ENCODE measurements at places on chromosomes 2 and 18.
A peak's percentile ranks its signal among the peaks of the same experiment; 100 is the strongest.

GRCh38 chr2:66521291-66521922, 86.5 kb downstream of the MEIS1 start:
- DNase-seq: no peak

- DNase-seq: no peak
Measured at GRCh38 chr18:53947092-53947640, 277.3 kb downstream of the MBD2 start.

DNA sequence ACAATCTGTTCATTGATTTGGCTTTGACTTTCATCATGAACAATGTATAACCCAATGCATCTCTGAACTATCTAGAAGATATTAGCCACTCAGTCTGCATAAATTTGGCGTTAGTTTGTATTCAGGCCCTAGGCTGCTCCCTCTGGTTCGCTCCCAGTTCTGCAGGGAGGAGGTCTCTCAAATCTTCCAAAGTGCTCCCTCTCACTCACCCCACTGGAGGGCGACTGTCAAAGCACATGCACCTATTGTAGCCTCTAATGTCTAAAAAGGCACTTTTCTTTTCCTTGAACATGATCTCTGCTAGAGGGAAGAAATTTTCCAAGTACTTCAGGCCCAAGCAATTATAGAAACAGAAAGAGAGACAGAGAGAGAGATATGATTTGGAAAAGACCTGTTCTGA, 291.5 kb downstream of the TDRD15 start:
- DNase-seq: no peak

- no peak for DNase-seq
Measured at GRCh38 chr18:66722671-66723070, 118.8 kb upstream of the CDH19 start.

- DNase-seq: no peak
Measured at GRCh38 chr18:50171406-50171805, 23.5 kb downstream of the MYO5B start.

DNA sequence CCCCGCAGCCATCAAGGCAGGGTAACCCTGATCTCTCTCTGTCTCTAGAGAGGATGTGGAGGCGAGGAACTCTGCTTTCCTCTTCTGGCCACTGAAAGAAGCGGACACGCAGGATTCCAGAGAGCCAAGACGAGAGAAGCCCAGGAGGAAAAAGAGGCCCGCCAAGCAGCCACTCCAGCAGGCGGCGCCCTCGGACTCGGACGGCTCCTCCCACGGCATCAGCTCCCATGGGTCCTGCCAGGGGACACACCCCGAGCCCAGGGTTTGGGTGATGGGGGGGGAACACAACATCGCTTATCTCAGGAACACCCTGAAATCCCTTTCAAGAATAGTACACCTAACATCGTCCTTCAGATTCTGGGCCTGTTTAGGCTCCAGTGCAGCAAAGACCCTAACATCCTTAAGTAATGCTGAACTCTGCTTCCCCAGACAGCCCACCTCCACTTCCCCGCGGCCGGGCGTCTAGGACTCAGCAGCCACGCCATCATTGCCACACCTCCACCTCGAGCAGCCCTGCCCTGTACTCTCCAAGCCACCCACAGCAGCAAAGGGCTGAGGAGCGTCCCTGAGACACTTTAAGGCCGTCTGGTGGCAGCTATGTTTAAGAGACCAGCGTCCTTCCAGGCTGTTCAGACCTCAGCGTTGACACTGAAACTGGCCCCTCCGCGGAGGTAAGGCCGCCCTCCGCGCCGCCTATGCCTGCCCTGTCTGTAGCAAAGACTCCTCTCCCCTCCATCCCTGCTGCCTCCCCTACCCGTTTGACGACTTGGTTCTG, 34.3 kb upstream of the CNGA3 start:
- DNase-seq: no peak

DNA sequence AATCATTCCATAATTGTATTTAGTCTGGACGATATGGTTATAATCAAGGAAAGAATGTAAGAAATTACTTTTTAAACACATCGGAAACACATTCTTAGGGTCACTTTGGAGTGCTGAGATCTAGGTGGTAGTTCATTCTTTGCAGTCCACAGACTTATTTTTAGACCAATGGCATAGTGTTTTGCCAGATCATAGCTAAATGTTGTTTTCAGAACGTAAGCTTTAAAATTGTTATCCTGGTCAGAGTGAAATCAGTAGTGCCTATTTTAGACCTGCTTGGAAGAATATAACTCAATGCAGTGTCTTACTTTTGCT, 4.3 kb downstream of the MYL12A start:
- DNase-seq: no peak

GRCh38 chr2:60351321-60351720, 202.1 kb downstream of the BCL11A start:
- no peak for DNase-seq

GRCh38 chr2:238100049-238100820, at the start of gene ESPNL:
Gene ESPNL (plus strand): TSS chr2:238100340. CDS start chr2:238100420, 80 bp downstream.
- DNase-seq: no peak

DNA sequence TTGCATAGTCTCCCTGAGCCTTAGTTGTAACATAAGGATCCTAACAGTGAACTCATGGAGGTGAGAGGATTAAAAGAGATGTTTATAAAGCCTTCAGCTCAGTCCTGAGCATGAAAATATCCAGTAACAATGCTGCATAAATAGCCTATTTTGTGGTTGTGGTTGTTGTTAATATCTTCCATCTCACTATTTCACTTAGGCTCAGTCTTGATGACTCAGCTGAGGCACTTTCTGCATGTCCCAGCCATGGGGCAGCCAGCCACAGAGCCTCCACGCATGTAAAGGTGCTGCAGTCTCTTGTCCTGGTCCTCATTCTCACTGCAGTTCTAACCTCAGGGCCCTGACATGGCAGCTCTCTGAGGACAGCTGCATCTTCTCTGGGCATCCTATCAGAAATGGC, 218.8 kb upstream of the PKDCC start:
- DNase-seq: no peak

- no peak for DNase-seq
Measured at GRCh38 chr2:23698721-23699579, 228.0 kb downstream of the ATAD2B start.

DNA sequence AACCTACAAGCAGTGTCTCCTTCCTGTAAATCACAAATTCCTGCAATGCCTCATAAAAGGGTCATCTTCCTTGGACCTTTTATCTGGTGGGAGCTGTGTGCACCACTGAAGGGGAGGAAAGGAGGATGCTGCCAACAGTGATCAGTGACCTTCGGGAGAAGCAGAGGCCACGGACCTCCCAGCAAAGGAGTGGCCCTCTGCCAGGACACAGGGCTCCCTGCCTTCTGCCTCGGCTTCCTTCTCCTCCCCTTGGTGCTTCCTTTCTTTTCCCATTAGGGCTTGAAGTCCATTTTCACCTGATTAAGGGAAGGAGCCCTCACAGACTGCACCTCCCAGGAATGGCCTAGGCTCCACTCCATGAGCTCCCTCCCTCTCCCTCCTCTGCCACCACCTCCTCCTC, 85.3 kb upstream of the ITGA6 start:
- no peak for DNase-seq

DNA sequence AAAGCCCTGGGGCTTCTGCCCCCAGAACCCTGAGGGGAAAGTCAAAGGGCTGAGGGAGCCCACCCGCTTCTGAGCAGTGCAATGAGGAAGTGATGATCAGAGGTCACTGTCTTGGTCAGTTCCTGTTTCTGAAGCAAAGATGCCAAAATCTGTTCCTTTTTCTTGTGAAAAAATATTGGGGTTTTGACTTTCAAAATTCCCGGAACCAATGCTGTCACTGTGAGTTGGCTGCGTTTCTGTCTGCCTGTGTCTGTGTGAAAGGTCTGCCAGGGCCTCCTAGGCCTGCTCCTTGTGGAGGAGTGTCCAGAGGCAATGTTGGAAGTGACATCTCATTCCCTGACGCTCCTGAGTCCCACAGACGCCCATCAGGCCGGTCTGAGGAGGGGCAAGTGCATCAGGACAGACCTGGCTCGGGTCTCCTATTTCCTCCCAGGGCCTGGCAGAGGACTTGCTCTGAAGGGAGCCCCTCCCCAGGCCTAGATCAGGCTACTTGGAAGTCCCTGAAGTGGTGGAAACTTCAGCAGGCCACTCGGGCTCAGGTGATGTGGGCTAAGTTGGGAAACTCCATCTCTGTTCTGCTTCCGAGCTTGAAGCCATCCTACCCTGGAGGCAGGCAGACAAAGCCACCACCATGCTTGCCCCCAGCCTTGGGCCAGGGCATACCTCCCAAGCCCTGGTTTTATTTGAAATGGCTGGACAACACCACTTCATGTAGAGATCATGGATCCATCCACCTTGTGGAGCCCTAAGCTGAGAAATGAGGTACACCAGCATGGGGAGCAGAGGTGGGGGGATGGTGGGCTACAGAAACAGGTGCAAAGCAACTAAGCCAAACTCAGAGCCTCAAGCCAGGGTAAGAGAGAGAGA, 51.0 kb downstream of the PKDCC start:
- DNase-seq: no peak

DNA sequence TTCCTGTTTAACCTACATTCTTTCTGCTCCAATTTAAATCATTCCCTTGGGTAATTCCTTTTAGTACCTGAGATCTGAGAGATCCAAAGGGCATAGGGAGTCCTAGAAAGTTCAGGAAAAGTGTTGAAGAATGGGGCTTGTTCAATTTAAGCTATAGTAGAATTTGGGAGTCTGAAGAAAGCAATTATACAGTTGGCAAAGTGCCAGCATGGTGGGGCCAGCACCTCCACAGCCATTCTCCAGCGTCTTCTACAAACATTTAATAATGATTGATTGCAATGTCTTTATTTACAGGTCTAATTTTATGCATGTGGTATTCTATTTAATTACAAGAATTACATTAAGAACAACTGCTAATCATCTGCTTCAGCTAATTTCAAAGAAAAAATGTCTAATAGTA, 957.7 kb upstream of the GYPC start:
- DNase-seq: no peak

GRCh38 chr2:201262718-201263117, 2.4 kb downstream of the CASP8 start:
- DNase-seq: no peak

GRCh38 chr2:6196449-6196848, 504.3 kb downstream of the SOX11 start:
- no peak for DNase-seq

GRCh38 chr18:42525905-42526304, 570.9 kb downstream of the PIK3C3 start:
- DNase-seq: no peak

DNA sequence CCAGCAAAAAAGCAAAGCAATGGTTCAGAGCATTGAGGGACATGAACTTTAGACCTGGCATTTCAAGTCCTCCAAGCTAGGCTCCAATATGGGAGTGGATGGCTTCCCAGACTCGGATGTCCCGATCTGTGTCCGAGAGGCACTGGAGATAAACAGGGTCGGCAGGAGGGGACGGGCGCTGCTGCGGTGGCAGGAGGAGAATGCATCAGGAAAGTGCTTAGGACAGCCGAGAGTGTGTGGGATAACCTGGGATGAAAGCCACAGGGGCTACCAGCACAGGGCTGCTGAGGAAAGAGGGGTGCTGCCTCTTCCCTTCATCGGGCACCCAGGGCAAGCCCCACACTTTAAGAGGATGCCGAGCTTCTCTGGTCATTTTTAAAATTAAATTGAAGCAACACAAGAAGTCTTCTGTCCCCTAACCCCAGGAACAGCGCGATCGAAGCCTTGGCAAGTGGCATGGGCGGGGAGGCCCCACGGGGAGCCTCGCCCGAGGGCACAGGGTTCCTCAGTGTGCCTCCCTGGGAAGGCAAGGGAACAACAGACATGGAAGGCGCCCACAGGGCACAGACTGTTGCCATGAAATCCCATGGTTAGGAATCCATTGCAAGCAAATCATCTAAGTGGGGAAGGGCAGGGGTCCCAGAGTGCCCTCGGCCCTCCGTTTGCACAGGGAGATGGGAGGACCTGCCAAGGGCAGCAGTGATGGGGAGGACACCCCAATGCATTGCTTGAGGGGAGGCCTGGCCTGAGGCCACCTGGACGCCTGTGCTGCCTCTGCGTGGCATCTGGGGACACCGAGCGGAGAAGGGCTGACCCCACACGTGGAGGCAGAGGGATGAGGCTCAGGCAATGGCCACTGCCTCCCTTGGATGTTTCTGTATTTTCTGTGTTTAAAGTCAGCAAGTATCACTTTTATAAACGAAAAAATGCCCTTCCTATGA, 78.5 kb upstream of the GPC1 start:
- DNase-seq: no peak

- peak; percentile 39 for DNase-seq
Measured at GRCh38 chr2:44244135-44244871, 31.0 kb upstream of the SLC3A1 start.

GRCh38 chr2:119809339-119810048, 49.8 kb downstream of the PTPN4 start:
- DNase-seq: no peak

DNA sequence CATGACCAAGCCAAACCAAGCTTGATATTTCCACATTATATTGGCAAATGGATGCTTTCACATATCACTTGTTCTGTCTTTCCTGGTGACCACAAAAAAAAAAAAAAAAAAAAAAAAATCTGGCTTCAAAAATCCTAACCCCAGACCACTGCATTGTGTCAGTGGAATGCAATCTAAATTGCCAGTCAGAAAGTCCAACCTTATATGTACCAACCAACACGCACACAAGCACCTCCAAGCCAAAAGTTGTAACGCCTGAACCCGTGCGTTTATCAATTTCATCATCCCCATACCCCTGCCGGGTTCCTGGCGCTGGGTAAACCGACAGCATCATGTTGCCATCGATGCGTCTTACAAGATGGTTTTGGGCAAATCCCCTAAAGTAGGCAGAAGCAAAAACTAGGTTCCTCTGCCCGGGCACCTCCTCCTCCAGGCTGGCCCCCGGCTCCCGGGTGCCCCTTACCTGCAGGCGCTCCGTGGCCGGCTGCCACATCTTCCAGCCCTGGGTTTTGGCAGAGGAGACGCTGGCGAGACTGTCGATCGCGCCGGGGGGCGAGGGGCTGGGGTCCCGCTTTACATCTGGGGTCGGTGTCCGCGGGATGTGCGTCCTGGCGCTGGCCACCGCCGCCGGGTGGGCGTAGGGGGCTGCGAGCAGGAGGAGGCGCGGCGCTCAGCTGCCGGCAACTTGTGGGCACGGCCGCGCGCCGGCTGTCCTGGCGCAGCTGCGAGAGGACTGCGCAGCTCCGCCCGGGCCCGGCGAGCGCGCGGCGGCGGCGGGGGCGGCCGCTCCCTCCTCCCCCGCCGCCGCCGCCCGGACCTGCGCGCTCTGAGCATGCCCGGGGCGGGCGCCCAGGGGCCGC, at the start of gene PID1:
Gene PID1 (minus strand): TSS at position 737 of the 860 bp plus-strand sequence. CDS start 244 bp downstream, at position 493.
- DNase-seq: no peak

GRCh38 chr2:16332681-16333557, 332.7 kb downstream of the CYRIA start:
- no peak for DNase-seq

GRCh38 chr2:98469862-98470544, 25.3 kb downstream of the INPP4A start:
- no peak for DNase-seq

DNA sequence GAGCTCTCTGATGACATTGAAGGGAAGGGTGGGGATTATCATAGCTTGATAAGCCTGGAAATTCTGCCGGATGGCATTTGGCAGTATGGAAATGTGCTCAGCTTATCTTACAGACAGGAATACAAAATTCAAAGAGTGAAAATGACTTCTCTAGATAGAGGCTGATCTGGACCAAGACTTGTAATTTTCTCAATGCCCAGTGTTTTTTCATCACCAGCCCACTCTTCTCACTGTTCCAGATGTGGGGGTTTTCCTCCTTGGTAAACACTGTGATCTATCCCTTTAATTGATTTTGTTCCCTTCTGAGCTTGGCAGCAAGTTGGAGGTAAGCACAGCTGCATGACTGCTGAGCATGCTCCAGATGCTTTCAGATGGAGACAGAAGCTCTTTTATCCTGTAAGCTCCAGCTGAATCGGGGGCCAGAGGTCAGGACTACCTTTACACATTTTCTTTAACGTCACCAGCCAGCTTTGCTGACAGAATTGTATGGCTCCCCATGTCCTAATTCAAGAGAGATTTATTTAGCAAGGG, 287.4 kb upstream of the TCF4 start:
- no peak for DNase-seq

GRCh38 chr2:73069855-73070642, 1.5 kb downstream of the SFXN5 start:
- no peak for DNase-seq
